ENCODE measurements at places on chromosomes 4 and X. TPM values are rescaled to one million over a fixed set of nuclear protein-coding genes. Genes with fewer than 3 reads are reported as not detected.

DNA sequence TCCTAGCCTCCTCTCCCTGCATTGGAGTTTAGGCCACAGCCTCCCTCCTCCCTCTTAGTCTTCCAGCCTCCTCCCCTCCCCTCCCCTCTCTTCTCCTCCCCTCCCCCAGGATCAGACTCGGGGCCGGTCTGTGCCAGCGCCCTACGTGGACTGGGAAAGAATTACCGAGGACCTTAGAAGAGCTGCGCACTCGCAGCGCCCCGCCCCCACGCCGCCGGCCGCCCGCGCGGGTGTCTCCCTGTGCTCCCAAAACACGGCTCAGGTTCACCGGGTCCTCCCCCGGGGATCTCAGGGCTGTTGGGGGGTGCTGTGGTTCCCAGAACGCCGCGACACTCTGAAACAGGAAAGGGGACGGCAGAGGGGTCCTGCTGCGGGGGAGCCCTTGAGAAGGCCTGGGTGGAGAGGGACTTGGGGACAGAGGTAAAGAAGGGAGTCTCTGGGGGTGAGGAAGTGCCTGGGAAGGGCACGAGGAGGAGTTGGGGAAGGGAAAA is 122.3 kb upstream of the TBL1X start:
- H3K4me1 ChIP-seq, result peaks cover 41% of the 10 kb centered on the region
- H3K27ac ChIP-seq, result no peak overlapping the region
- no peak overlapping the region for H3K4me3 ChIP-seq
- H3K27me3 ChIP-seq, result no peaks in the 10 kb centered on the region
- no peaks in the 10 kb centered on the region for H3K36me3 ChIP-seq
- DNase-seq, result peak; percentile 58

GRCh38 chr4:1871471-1872021 is 353 bp downstream of the NSD2 start:
- DNase-seq, result no peak
- H3K4me3 ChIP-seq, result no peak overlapping the region
- peaks cover 40% of the 10 kb centered on the region for H3K4me1 ChIP-seq
- H3K36me3 ChIP-seq, result no peaks in the 10 kb centered on the region
- no peaks in the 10 kb centered on the region for H3K27me3 ChIP-seq

The VCX3B gene
- not detected for total RNA-seq

GRCh38 chr4:10098780-10099160 is 17.8 kb downstream of the WDR1 start:
- H3K27me3 ChIP-seq, result no peaks in the 10 kb centered on the region
- DNase-seq, result peak; percentile 74
- peaks cover 97% of the 10 kb centered on the region for H3K4me1 ChIP-seq
- peaks cover 72% of the 10 kb centered on the region for H3K36me3 ChIP-seq
- H3K27ac ChIP-seq, result peak overlapping the region; percentile 74
- no peak overlapping the region for H3K4me3 ChIP-seq

The NSUN7 gene
- total RNA-seq, result not detected

DNA sequence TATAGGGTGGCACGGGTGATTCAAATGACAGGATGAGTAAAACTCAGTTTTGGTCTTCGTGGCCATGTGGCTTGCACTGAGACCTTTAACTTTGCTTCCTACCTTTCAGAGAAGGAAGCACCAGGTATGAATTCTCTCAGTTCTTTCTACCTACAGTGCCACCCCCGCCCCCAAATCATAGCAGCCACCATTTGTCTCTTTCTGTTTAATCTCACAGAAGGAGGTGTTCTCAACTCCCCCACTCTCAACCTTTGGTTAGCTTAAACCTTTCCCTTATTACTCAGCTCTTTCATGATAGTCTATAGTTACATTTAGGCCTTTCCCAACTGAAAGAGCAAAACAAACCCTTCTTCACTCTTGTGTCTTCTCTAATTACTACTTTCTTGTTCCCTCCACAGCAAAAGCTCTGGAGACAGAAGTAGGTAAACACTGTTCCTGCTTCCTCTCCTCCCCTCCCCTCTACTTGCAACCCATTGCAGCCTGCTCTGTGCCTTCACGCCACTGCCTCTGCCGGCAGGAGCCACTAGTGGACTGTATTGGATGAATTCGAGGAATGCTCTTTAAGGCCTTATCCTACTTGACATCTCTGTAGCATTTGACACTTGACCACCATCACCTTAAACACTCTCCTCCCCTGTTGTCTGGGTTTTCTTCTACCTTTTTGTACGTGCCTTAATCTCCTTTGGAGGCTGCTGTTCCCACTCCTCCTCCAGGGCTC is 123.7 kb downstream of the AFF1 start:
- H3K27me3 ChIP-seq, result no peaks in the 10 kb centered on the region
- no peaks in the 10 kb centered on the region for H3K36me3 ChIP-seq
- H3K4me3 ChIP-seq, result no peak overlapping the region
- DNase-seq, result no peak
- peaks cover 54% of the 10 kb centered on the region for H3K4me1 ChIP-seq
